Activated CD4-positive, alpha-beta T cell treated with anti-CD3 and anti-CD28 coated beads, Interleukin-2, amount 50 U/mL, for 16 hours (primary cell): ENCODE measurements at places on chromosomes 1 and 21.

- DNase-seq: no peak
Measured at GRCh38 chr1:175612286-175612685, 131.1 kb downstream of the TNR start.

DNA sequence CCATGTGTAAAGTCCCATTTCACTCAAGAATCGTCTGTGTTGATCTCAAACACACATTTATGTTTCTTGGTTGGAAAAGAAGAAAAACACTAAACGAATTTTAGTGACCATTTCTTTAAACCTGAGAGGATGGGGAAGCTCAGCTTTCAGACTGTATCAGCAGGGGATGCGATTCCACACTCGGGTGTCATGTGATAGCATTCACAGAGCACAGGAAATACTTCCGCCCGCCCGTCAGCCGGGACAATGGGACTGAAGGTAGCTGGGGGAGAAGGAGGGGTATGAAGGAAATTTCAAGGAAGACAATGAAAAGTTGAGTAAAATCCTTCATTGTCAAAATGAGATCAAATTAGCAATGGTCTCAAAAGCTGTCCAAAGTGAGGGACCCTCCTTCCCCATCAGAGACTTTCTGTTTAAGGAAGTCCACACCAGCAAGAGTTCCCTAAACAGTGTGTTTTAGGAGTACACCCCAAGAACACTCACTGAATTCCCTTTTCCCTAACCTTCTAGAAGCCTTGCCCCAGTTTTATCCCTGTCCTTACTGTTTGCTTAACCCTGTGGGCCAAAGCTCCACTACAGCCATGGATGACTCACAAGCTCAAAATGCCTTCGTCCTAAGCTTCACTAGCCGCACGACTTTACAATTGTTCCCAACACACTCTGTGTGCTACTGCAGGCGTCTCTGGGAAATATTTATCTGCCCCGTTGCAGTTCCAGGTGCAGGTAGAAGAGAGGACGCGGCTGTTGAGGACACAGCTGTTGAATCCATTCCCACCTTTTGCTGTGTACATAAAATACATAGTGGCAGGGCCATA, 51.4 kb upstream of the SIM2 start:
- no peak for DNase-seq

GRCh38 chr1:81635816-81636215, 164.9 kb upstream of the ADGRL2 start:
- no peak for DNase-seq

DNA sequence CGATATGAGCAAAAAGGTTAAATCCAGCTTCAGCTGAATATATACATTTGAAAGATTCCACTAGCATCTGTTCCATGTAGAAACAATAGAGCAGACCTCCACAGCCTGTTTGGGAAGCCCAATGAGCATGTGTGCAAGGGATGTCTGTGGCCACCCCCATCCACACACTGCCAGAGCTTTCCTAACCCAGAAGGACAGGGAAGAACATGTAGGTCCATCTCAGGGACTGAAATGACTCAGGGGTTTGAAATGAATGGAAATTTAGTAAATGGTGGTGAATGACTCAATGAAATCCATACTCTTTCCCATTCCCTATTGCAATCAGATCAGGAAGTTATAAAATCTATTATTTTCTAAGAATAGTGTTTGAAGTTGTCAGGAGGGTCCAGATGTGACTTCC, 397.2 kb downstream of the DUSP10 start:
- DNase-seq: no peak

GRCh38 chr21:15928686-15929425, 199.1 kb downstream of the USP25 start:
- no peak for DNase-seq

DNA sequence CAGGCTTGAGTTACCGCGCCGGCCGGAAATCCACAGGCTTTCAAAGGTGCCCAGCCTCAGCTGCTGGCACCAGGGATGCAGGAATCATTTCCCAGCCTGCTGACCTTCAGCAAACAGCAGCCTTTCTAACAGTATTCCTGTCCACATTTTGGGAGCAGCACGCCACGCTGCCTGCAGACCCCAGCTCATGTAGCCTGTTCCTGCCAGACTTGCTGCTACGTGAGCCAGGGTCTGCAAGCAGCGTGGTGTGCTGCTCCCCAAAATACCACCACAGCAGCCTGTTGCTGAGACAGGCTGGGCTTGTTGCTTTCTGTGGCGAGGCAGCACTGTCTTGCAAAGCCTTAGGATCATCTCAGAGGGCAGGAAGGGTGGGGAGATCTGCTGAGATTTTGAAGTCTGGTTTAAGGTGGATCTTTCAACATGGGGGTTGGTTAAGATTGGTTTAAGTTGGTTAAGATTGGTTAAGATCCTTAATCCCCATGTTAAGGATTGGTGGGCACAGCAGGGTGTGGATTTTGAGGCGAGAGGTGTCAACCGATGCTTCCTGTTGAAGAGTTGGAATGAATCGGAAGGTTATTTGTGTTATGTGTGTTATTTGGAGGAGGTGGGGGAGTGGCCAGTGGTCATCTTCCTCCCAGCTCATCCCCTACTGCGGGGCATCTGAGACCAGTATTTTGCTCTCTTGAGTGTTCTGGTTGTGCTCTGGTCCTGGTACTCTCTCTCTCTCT, 12.9 kb downstream of the FAAH start:
- DNase-seq: no peak

DNA sequence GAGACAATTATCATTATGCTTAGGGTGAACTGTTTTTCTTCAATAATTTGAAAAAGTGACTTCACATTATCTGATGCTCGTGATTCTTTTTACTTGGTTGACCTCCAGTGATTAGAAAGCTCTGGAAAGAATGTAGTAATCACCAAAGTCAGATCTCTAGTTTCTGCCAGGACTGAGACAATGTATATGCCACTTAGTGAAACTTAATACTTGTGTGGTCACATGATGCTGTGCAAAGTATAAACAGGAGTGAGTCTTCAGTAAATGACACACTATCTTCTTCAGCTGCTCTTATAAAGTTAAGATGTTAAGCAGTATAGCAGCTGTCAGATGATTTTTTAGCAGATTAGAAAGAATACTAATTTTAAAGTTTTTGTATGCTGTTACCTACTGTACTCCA, 17.2 kb downstream of the VCAM1 start:
- DNase-seq: no peak

DNA sequence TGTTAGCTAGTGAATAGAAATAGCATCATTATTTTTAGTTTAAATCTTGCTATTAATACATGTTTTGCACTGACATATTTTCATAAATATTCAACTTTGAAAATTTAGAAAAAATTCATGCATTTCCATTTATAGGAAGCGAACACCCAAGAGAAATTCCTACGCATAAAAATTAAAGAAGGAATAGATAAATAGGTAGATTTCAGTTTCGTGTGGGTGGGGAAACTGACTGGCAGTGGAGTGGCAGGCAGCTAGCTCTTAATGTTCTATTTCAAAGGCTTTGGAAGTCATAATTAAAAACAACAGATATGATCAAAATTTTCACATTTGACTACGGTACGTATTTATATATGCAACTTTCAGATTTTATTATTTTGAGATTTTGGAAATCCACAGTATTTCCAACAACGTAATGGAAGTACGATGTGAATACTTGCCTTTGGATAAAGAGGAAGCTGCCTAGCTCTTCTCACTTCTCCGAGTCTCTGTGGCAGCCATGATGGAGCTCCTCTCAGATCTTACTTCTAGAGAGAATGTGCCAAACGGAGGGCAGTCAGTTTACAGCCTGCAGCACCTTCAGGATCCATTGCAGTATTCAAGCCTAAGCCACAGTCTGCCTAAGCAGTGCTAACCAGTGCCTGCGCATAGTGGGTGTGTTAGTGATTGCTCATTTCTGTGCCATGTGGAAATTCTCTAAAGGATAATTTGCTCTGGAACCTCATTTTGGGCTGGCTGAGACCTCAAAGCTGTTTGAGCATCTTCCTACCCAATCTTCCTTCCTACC, 62.9 kb upstream of the RGS4 start:
- DNase-seq: no peak

DNA sequence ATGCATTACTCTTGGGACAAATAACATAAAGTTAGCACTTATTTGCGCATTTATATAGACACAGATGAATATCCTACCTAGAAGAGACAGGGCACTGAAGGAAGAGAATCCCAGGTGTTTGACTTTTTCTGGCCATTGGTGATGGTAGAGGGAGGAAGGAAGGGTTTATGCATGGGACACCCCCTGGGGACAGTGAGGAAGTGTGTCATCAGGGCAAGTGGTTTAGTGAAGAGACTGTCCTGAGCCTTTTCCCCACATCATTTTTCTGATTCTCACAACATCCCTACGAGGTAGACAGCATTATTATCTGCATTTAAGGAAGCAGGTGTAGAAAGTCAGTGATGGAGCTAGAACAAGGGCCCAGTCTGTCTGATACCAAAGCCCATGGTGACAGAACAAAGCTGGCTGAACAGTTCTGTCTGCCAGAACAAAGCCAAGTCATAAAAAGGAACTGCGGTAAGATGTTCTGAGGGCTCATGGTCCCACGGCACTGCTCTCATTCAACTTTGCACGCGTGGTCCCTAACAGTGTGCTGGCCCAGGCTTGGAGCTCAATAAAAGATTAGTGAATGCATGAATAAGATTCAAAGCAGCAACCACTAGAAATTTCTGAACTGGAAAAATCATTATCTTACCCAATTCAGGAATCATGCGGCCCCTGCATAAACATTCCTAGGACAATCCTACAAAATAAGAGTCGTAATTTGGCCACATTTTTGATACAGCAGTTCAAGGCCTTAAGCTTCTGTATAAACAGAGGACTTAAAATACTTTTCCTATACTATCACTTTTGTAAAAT, 12.2 kb upstream of the CDC42BPA start:
- DNase-seq: no peak

- no peak for DNase-seq
Measured at GRCh38 chr1:69055194-69055593, 512.5 kb upstream of the LRRC7 start.

DNA sequence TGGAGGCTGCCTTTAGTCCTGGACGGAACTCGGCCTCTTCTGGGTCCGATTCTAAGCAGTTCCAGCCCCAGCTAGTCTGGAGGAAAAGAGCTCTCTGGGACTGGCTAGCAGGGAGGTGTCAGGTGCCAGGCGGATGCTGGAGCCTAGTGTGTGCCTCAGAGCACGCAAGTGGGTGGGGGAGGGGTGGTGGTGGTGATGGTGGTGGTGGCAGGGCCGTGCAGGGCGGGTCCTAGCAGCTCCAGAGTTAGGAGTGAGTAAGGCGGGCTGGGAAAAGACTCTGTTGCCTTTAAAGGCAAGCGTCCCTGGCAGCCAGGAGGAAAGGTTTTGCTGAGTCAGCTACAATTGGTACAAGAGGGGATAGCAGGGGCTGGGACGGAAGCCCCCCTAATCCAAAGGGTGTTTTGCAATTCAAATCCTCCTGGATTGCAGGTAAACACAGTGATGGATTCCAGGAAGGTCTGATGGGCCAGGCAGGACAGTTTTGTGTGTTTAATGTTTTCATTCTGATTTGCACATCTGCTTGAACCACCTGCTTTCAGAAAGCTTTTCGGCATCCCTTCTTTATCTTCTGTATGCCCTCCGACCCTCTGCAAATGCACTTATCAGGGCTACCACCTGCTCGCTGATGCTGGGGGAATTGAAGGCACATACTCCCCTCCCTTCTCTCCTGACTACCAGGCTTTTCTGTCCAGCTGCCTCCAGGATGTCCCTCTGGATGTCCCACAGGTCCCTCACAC, 4.1 kb upstream of the SLC2A1 start:
- no peak for DNase-seq

GRCh38 chr1:14522926-14523241, 75.6 kb upstream of the KAZN start:
- DNase-seq: no peak

GRCh38 chr1:150843474-150843873, 32.9 kb downstream of the ARNT start:
- no peak for DNase-seq

- no peak for DNase-seq
Measured at GRCh38 chr1:227322376-227322775, 4.1 kb upstream of the CDC42BPA start.

DNA sequence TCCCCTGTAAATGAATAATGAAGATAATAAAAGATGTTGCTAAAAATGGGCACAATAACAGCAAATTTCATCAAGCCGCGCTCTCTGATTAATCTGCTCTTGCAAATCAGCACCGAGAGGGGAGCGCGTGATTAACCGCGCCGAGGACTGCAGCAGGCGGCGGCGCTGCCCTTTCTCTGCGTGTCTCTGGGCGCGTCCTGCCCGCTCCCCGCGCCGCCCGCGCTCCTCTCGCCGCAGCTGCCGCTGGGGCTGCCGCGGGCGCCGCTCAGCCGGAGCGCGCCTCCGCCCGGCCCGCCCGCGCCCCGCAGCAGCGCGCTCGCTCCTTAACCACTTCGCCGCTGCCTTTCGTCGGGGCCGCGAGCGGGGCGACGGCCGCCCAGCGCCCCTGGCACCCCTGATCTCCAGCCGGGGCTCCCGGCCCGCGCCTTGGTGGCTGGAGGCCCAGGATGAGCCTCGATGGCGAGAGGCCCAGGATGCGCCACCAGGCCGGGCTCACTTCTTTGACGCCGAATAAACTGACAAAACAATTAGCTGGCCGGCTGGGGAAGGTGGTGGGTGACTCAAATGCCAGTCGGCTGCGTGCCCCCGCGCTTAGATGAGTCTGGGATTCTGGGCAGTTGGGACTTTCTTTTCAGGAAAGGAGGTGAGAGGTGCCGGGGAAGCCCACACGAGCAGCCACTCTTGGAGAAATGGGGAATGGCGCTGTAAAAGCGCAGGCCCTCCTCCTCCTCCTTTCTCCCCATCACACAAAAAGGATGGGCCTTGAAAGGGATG, 221.4 kb upstream of the PKN2 start:
- no peak for DNase-seq

DNA sequence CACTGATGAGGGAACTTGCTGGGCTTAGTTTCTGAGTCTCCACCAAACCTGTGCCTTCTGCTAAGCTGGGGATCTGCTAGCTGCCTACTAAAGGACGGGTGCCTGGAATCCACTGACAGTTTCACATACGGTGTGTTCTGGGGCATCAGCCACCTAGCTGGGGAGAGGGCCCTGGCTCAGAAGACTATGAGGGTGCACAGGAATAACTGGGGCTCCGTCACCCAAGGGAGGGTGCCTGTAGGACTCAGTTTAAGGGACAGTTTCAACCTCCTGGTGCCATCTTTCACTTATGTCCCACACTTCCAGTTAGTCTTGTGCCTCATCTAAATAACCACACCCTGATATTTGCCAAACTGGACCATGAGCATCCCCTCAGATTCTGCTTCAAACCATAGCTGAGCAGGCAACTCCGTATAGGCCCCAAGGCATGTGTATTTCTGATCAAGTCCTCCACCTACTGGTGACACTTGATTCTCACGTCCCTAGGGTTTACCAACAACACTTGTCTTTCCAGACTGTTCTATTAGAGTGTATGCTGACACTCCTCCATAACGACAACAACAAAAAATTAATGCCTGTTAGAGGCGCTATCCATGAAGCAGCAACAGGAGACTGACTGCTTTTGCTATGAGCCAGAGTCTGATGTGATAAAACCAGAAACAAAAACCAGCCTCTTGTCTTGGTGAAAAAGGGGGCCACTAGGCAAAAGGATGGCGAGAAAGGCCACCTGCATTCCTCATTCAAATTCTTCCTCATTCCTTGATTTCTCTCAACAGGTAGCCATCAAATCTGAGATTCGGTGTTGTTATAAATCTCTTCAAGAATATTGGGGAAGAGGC, 55.0 kb upstream of the PAXBP1 start:
- peak; percentile 44 for DNase-seq
